ENCODE measurements at places on chromosomes 1 and 21.

DNA sequence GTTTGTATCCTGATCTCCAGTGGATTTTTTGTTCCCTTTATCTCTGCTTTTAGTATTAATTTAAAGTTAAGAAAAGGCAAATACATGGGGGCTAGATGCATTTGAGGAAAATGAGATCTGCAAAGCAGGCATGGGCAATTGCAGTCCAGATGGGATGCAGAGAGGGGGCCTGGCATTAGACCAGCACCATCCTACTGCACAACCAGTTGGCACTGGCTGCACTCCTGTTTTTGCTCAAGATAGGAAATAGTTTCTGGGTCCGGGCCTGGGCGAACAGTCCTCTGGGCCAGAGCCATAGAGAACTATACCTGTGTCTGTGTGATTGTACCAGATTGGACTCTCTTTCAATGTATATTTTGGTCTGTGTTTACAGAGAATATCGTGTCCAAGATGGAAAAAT is 34.0 kb upstream of the LEPR start:
- no peak for DNase-seq

- no peak for DNase-seq
These were observed 41.9 kb downstream of the MPZL1 start for GRCh38 chr1:167763525-167764220.

DNA sequence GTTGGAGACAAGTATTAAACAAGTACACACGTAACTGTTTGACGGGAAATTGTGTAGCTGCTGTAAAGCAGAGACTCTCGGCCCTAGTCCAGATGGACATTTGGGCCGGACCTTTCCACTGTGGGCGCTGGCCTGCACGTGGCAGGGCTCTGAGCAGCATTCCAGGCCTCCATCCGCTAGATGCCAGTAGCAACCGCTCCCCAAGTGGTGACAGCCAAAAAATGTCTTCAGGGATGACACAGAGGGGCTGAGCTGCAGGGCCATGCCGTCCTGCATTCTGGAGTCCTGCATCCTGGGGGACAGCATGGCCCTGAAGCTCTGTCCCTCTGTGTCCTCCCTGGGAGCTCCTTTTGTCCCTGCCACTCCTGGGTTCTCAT is 24.8 kb downstream of the A3GALT2 start:
- DNase-seq, result no peak

GRCh38 chr21:17071093-17071492 is 441.8 kb upstream of the CXADR start:
- DNase-seq, result no peak

DNA sequence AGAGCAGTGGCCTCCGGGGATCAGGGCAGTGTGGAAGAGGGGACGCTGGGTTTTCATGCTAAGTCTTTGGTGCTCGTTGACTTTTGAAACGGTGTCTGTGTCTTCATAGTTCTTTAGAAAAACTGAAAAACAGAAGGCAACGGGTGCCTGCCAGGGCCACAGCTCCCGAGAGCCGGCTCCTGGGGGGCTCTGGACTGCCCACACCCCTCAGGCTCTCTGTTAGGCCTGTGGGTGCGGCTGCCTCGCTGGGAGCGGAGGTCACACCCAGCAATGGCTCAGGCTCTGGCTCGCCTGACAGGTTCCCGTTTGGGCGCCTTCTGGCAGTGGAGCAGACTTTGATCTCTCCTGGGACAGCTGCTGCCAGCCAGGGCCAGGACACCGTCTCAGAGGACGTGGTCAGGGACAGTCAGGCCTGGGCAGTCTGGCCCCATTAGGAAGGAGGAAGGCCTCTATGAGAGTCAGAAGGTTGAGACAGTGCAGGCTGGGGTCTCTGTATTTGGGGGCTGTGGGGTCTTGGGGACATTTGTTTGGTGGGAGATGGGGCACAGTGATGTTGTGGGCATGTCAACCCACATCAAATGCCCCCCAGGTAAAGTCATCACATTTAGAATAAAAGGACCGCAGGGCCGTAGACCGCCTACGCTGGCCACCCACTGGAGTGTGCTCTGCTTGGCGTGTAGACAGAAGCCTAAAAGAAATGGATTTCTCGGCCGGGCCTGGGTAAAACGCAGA is 5.6 kb downstream of the ARHGEF16 start:
- DNase-seq, result no peak

- DNase-seq, result no peak
These were observed 19.4 kb upstream of the COL18A1 start for GRCh38 chr21:45385549-45386050.

- no peak for DNase-seq
These were observed 18.3 kb downstream of the ST6GALNAC3 start for GRCh38 chr1:76092812-76093211.

DNA sequence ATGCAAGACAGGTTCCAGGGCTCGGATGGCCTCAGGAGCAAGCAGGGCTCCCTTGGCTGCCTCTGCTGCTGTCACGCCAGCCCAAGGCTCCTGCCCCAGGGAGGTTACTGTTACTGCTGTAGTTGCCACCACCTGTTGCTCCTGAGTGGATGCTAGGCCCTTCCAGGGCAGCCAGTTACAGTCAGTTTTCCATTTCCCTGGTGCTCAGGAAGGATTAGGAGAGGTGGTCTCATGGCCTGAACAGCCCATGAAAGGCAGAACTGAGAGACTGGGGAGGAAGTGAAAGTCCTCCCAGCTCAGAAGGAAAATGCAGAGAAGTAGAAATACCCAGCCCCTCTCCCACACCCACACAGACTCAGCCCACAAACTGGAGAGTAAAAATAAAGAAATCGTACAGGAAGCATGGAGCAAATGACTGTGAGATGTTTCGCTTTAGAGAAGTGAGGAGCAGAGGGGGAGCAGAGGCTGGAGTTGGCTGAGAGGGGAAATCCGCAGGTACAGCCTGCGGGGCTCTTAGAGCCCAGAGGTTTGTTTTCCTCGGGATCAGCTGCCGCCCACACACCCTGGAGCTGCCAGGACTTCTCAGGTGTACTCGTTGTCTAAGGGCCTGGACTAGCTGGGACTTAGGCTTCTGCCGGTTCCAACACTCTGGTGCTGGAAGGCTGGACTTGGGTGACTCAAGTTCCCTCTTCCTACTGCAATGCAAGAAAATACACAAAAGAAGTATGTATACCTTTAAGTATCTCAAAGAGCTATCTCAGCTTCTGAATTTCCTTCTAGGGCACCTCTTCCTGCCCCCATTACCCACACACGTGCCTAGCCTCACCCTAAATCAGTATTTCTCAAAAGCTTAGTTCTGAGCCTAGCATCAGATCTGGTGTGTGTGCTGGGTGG is 2.3 kb downstream of the IL6R start:
- no peak for DNase-seq

- no peak for DNase-seq
These were observed 133.2 kb upstream of the COL6A1 start for GRCh38 chr21:45848331-45848730.

- peak; percentile 32 for DNase-seq
These were observed 17.0 kb downstream of the NES start for GRCh38 chr1:156659988-156660751.

DNA sequence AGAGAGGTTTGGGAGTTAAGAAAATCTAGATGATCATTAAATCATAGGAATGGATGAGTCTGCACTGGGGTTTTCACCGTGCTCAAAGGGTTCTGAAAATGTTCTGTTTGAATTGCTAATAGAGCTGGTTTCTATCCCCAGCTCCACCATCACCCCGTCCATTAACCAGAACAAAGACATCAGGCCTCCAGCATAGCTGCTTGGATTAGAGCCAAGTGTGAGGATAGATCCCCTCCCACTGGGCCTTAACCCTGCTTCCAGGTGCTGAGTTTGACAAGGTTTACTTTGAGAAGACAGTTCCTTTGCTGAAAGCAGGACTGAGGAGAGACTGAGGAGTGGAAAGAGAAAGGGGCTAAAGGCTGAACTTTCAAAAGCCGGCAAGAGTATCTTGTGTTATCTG is 48.3 kb downstream of the MPZL1 start:
- DNase-seq, result no peak

DNA sequence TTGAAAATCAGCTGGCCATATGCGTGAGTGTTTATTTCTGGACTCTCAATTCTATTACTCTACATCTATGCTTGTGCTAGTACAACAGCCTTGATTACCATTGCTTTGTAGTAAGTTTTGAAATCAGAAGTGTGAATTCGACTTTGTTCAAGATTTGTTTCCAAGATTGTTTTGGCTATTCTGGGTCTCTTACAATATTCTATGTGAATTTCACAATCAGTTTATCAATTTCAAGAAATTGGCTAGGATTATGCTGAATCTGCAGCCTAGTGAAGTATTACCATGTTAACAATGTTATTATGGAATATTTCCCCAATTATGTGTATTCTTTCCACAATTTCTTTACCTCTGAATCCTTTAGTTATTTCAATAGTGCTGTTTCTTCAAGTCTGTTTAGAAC is 19.5 kb downstream of the SFPQ start:
- no peak for DNase-seq

DNA sequence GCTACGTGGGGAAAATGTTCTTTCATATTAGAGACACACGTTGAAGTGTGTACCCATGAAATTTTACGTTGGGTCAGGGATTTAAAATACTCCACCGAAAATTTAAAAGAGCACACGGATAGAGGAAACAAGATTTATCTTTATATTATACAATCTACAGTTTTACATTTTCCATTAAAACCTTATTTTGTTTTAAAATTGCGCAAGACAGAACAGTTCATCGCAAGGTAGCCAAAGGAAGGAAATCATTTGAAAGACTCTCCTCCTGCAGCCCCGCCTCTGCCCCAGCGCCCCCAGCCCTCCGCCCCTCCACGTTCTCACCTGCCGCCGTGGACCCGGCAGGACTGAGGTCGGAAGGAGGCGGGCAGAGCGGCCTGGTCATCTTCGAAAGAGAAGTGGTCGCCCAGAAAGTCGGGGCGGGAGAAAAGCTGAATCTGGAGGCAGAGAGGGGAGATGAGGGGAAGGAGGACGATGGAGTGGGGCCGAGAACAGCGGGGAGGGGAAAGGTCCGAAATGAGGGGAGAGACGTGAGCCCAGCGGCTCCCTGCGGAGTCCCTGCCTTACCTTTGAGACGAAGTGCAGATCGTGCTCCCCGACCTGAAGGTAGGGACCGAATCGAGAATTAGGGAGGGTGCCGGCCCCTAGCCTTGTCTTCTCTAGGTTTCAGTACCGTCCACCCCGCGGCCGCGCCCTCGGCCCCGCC is 18.0 kb downstream of the CRYBG2 start:
- no peak for DNase-seq

DNA sequence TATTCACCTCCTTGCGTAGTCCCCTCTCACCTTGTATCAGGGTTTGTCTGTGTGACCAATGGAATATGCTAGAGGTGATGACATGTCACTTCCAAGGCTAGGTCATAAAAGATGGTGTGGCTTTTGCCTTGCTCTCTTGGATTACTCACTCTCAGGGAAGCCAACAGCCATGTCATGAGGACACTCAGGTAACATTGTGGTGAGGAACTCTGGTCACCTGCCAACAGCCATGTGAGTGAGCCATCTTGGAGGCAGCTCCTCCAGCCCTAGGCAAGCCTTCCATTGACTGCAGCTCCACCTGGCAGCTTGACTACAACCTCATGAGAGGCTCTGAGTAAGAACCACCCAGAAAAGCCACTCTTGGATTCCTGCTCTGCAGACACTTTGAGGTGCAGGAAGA is 11.0 kb upstream of the HEYL start:
- DNase-seq, result no peak

DNA sequence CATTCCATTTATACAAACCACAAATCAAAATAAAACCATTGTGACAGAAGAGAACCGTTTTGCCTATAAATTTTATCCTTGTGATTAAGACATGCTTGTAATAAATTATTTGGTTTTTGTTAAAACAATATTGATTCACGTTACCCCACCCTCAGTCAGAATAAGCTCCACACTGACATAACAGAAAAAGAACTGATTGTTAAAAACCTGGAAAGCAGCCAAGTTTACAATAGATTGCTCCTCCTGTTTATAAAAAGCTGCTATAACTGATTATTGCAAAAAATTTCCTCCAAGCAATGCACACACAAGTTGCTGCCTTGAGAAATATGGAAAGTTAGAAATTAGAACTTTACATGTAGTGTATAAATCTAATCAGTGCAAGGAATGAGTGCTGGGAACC is 263.5 kb downstream of the SETD4 start:
- DNase-seq, result no peak

- DNase-seq, result no peak
These were observed at the start of gene METTL25B for GRCh38 chr1:156727926-156728598. Gene METTL25B (plus strand): TSS chr1:156728469. CDS start chr1:156729105, 636 bp downstream.

DNA sequence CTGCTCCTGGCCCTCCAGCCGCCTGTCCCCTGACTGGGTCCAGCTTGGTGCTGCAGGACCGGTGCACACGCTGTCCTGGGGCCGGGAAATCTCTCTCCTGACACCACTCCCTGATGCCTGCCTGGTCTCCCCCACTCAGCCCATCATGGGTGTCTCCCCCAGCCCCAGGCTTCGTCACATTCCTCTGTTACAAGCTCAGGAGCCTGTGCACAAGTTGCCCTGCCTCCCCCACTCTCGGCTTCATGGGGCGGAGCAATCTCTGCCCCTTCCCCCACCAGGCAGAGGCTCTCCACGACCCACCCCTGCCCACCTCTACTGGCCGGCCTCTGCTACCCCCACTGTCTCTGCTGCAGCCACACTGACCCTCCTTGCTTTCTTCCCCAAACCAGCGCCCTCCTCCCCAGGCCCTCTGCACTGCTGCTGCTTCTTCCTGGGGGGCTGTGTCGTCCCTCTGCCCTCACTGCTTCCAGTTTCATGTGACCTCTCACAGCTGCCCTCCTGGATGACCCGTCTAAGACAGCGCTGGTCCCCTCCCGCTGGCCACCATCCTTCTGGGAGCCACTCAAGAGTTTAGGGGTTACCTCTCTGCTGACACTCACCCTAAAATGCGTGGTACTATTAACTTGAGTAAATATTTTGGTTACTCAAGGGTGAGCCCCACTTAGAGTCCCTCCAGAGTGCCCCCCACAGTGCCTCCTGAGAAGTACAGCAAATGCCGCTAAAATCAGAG is 5.7 kb upstream of the RIPK4 start:
- no peak for DNase-seq

GRCh38 chr1:202349206-202349928 is 868 bp downstream of the PPP1R12B start:
- no peak for DNase-seq

DNA sequence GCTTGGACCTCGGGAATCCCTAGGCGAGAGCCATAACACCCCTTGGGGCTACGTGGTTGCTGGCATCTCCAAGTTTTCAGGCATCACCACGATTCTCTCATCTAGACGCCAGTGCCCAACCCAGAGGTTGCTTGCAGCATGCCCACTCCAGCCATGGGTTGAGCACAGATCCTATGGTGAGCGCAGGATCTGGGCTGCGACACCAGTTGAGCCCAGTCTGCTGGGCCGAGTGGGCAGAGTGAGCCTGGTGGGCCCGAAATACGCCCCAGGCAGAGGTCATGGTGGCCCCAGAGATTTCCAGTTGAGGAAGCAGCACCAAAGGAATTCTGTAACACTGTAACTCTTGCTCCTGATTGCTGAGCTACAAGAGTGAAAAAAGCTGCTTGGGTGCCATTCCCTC is 46.1 kb upstream of the GRIK1 start:
- DNase-seq, result no peak
